ENCODE measurements at places on chromosomes 6 and 20.

DNA sequence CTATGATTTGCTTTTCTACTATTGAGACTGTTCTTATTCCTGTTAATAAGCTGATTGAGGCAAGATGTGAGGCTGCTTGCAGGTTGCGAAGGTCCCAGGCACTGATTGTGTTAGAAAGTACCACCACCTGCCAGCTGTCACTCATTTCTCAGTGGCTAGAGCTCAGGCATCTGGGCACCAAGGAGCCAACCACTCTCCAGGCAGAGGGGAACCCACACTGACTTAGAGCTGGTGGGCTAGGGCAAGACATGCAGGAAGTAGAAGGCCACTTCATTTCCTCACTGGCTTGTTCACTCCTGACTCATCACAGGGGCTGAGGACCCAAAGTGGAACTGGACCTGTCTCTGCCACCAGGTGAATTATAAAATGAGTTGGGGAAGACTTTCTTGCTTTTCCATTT is 7.8 kb upstream of the DLL1 start:
- DNase-seq = no peak

GRCh38 chr20:37584238-37584807 is 56.6 kb upstream of the BLCAP start:
- DNase-seq = no peak

- no peak for DNase-seq
Observed at GRCh38 chr6:124028117-124028516, 224.5 kb downstream of the NKAIN2 start.

DNA sequence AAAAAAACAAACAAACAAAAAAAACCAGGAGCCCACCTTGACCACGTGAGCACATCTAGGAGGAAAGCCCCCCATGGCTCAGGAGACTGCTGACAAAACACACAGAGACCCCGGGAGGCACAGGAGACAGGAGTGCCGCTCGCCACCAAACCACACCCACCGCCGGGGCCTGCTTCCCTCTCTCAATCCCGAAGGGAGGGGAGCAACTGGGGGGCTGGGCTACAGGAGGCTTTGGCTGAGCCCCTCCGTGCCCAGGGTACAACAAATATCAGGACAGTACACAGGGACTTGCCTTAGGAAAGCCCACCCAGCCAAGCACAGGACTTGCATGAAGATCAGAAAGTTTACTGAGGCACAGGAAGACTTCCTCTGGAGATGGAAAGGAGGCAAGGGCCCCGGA is 102.5 kb downstream of the TAF4 start:
- DNase-seq = no peak

GRCh38 chr20:3251806-3252205 is 12.8 kb upstream of the SLC4A11 start:
- no peak for DNase-seq

DNA sequence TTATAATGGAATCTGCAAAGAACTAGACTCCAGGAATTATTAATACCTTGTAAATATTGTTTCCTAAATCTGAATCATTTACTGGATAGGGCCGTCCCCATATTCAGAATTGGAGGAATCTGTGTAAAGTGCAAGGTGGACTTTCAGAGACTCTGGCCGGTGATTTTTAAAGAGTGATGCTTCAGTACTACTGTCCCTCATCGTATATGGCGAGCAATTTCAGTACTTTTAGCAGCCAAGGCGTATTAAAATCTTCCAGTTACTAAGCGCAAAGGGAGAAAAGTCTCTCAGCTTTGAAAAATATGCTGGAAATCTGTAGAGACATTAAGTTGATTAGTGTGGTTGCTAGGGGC is 483 bp downstream of the SMIM26 start:
- DNase-seq = no peak

DNA sequence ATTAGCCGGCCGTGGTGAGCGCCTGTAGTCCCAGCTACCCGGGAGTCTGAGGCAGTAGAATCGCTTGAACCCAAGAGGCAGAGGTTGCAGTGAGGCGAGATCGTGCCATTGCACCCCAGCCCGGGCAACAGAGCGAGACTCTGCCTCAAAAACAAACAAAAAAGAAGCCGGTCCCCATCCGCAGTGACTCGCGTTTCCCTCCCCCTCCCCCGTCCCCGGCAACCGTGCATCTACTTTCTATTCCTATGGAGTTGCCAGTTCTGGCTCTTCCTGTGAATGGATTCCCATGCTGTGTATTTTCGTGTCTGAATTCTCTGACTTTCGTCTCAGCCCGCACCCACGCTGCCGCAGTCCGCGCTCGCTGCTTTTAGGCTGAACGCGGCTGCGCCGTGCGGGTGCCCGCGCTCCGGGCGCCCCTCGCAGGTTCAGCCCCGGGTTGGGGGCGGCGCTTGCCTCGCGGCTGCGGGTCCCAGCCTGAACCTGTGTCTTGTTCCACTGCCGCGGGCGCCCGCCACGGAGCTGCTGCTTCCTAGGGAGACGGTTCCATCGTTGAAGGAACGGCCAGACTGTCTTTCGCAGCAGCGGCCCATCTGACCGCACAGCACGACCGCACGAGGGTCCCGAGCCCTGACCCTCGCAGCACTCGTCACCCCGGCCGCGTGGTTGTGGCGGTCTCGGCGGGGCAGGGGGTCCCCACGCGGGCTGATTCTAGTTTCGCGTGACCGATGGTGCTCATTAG is 1.1 kb upstream of the MRGBP start:
- DNase-seq = peak; percentile 39

DNA sequence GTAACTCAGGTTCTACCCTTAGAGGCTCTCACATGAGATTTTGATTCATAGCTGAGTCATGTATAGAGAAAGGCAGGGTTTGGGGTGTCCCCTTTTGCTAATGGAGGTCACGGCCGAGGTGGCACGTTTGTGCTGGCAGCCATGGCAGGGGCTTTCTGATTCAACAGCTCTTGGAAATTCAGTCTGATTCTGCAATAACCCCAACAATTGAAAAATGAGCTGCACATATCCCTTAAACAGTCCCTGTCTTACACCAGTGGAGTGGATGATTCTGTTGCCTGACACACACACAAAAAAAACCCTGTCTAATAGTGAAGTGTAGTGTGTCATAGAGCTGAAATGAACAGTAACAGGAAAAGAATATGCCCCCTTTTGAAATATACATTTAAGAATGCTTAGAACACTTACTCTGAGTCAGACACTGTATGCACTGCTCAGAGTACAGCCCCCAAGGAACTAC is 40.4 kb upstream of the ARG1 start:
- no peak for DNase-seq

- DNase-seq = no peak
Observed at GRCh38 chr6:43493833-43494232, 16.3 kb downstream of the LRRC73 start.

DNA sequence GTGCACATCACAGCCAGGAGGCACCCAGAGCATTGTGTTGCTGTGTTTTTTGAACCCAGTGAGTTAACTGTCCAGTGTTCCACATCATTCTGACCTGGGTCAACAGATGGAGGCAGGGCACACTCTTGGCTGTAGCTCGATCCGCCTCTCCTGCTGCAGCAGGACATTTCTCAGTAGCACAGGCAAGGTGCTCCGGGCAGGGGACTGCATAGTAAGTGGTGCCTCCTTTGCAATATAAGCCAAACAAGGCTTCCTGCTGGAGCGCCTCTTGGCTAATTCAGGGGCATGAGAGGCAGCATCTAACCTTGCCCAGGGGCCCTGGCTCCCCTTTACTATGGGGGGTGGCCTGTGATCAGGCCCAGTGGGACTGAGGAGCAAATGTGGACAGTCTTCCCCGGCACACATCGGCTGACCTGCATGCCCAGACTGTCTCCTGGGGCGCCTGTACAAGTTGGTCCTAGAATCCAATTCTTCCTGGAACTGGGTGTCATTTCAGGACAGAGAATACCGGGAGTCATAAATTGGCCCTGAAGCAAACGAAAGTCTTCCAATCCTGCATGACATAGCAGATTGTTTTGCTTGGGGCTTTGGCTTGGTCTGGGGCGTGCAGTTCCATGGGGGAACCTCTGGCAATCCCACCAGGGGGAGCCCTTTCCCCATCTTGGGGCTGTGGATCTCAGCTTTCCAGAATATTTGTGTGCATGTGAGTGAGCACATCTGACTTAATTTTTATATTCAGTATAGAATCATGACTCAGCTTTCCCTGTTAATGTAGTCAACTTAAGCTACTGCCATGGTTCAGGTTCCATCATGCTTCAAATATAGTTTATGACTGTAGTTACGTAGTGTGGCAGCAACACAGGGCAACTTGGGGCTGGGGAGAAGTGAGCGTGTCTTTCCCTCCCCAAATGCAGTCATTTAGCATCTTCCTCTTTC is 56.0 kb upstream of the DDR1 start:
- DNase-seq = peak; percentile 55

DNA sequence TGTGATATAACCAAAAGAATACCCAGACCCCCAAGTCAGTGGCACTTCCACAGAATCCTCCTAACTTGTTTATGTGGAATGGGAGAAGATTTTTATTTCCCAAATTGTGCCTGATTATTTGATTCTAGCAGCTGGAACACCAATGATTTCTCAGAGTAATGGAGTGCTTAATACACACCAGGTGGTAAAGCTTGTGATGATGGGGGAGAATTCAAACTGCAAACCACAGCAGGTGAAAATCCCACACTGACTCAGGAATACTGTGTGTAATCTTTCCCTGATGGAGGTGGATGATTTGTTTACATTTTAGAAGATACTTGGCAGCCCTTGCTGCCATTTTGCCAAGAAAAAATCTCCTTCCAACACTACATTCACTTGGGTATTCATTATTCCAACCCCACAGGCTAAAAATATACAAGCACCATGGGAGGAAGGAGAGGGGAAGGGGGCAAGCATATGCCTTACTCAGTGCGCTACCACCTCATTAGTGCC is 212.7 kb upstream of the PLN start:
- no peak for DNase-seq

DNA sequence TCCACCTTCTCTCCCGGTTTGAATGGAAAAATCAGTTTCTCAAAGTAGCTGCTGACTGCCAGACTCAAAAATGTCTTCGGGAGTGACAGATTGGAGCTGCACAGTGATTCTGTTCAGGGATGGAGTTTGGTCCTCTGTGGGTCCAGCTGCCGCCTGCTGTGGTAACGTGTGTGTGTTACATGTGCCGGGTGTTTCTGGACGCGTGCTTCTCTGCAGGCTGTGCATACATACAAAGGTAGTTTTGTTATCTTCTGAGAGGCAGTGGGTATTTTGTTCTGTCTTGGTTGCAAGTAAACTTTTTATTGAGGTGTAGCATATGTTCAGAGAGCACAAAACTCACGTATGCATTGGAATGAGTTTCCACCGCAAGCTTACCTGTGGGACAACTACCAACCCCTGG is 41.3 kb upstream of the NAA20 start:
- no peak for DNase-seq

DNA sequence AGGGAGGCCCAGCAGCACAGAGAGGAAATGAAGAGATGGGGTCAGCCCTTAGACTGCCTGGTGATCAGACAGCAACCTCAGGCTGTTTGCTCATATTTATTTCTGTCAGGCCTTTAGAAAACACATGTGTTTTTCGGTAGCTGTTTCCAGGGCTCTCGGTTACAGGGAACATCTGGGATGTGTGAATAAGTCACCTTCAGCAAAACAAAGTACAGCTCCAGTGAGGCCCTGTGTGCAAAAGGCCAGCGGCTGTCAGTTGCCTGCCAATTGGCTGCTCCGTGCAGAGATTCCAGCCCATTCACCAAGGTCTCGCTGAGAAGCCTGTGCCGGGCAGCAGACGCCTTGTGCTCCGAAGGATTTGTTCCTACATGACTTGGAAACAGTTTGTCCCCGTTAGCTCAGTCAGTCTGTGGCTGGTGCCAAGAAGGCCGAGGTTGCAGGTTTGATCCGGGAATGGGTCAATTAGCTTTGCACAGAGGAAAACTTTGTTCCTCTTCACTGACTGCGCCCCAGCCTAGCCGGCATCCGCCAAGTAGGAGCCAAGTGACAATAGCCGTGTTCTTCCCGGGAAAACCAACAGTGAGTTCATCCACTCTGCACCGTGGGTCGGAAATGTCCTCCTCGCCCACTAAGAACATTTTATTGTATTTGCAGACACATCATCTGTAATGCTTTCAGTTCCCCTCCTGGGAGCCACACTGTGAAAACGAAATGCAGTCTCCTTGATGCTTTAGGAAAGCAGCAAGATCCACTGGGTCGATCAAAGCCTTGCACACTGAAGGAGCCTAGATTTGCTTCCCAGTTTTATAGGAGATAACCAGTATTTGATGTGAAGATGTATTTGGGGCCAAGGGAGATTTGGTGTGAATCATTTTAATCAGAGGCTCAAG is 315.4 kb upstream of the CDYL start:
- DNase-seq = no peak

DNA sequence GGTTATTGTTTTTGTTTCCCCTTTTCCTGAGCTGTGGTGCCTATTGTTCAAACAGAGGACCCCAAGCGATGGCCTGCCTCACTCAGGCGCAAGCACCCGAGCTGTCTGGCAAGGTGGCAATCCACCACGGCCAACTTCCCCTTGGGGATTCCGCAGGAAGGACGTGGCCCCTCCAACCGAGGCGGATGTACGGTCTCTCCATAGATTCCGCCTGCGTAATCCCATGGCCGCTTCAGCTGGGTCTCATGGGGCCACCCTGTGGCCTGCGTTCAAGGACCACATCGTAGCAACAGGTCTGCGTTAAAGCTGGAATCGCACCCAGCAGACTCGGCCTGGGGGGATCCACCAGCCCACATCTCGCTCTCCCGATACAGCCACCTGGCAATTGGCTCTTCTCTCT is 79.9 kb downstream of the CEBPB start:
- DNase-seq = no peak

DNA sequence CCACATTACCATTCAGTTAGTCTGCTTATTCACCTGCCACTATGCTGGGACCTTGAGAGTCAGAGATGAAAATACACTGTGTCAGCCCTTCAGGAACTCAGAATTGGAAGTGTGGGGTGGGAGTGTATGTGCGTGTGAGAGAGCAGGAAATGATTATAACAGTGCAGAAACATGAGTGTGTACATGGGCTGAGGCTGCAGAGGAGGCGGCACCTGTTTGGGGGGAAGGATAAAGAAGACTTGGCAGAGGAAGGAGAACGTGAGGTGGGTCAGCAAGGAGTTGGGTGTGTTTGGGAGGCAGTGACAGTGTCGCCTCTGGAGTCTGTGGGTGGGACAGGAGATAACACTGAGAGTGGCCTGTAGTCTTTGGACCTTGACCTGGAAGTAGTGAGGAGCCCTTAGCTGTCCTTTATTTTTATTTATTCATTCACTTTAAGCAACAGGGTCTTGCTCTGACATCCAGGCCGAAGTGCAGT is 3.1 kb downstream of the CHMP4B start:
- no peak for DNase-seq

- no peak for DNase-seq
Observed at GRCh38 chr6:124854338-124854922, 107.8 kb upstream of the RNF217 start.

All from central memory CD8-positive, alpha-beta T cell (primary cell).